ENCODE measurements at places on chromosomes 3 and 15.

- DNase-seq: no peak
Measured at GRCh38 chr15:49045751-49046219, 461 bp downstream of the SECISBP2L start.

DNA sequence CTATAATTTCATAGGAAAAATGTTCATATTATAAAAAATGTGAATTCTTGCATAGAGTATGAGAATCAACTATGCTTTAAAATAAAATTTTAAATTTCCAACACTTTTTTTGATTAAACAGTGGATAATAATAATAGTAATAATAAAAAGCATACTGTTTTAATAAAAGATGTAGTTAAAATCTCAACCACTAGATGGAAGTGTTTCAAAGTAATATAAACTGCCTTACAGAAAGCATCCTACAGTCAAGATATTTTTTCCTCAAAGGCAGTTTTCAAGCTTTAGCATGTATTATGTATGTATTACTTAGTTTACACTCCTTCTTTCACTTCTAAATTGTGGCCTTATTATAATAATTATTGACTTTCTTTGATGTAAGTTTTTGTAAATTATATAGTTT is 217.5 kb downstream of the CHL1 start:
- DNase-seq: no peak

DNA sequence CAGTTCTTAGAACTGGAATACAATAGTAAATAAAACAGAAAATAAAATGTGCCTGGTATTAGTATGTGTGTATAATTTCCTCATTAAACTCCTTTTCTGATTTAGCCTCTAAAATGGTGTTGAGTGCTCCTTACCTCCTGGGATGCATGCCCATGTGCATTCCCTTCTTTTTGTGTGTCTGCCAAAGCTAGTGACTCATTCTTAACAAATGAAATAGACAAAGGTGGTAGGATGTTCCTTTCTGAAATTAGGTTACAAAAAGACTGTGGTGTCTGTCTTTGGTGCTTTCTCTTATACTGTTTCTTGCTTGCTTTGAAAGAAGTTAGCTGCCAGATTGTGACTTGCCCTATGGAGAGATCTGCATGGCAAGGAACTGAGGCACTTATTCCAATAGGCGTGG is 623.7 kb downstream of the GRM7 start:
- no peak for DNase-seq

- DNase-seq: no peak
Measured at GRCh38 chr3:193846569-193846968, 253.6 kb downstream of the OPA1 start.

- DNase-seq: no peak
Measured at GRCh38 chr15:29376590-29376989, 107.0 kb upstream of the NSMCE3 start.

GRCh38 chr3:112302150-112302830 is 8.3 kb upstream of the SLC9C1 start:
- no peak for DNase-seq

DNA sequence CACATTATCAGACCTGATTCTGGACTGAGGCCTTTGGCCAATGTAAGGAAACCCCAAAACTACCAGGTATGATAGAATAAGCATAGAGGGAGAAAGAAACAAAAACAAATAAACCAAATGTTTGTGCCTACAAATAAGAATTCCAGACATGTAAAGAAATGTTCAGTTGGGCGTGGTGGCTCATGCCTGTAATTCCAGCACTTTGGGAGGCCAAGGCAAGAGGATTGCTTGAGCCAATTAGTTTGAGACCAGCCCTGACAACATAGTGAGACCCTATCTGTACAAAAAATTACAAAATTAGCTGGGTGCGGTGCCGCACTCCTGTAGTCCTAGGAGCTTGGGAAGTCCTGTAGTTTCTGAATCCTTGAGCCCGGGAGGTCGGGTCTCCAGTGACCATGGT is 13.0 kb downstream of the TMEM202 start:
- no peak for DNase-seq

DNA sequence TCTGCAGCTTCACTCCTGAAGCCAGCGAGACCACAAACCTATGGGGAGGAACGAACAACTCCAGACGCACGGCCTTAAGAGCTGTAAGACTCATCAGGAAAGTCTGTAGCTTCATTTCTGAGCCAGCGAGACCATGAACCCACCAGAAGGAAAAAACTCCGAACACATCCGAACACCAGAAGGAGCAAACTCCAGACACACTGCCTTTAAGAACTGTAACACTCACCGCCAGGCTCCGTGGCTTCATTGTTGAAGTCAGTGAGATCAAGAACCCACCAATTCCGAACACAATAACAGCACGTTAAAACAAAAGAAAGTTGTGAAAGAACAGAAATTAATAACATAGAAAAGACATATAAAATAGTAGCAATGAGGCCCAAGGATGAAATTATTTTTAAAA is 300.5 kb upstream of the MDFIC2 start:
- DNase-seq: no peak

GRCh38 chr3:64593350-64593749 is 94.5 kb downstream of the ADAMTS9 start:
- DNase-seq: no peak

DNA sequence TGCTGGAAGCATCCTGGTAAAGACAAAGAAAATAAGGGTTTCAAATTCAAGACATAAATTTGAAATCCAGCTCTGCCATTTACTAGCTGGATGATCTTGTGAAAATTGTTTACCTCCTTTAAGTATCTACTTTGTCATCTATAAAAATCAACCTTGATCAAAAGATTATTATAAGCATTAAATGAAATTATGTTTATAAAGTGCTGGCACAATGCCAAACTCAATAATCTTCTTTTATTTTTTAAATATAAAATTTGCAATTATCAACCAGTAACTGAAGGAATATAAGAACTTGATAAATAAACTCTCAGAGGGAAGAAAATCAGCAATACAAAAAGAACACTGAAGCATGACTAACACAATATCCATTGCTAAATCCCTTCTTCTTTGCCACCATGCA is 25.8 kb downstream of the C3orf33 start:
- DNase-seq: no peak

GRCh38 chr3:27720899-27721716 is 1.0 kb downstream of the EOMES start:
- no peak for DNase-seq

DNA sequence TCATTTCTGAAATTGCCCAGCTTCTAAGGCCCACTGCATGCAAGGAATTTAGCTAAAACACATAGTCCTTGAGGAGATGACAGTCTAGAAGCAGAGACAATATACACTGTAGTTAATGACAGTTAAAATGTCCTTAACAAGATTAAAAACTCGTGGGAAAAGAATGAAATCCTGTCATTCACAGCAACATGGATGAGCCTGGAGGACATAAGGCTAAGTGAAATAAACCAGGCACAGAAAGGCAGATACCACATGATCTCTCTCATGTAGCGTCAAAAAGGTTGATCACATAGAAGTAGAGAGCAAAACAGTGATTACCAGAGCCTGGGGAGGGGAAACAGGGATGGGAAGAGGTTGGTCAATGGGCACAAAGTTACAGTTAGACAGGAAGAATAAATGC is 36.3 kb upstream of the GOLGA8J start:
- DNase-seq: no peak

DNA sequence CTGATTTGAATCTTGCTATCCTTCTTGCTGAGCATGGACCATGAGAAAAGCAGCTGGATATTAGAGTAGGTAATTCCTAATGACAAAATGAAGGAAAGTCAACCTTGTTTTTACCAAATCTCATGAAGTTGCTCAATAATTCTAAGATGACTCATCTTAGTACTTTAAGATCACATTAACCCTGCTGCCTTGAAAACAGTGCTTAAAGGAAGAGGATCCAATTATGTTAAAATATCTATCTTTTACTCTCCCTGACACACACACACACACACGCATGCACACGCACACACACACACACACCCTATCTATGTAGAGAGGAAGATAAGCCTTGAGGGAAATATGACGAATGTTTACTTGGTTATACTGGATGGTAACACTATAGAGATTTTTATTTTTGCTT is 16.0 kb upstream of the MYO1E start:
- DNase-seq: no peak

- no peak for DNase-seq
Measured at GRCh38 chr3:71694358-71694999, 30.7 kb downstream of the EIF4E3 start.

GRCh38 chr3:107387555-107387954 is 10.3 kb downstream of the CCDC54 start:
- no peak for DNase-seq

GRCh38 chr3:193033226-193033780 is 115.6 kb upstream of the MB21D2 start:
- DNase-seq: no peak

- DNase-seq: no peak
Measured at GRCh38 chr15:62524848-62525247, 359.8 kb upstream of the C2CD4B start.

GRCh38 chr15:20645956-20646355 is 104.4 kb upstream of the GOLGA6L6 start:
- no peak for DNase-seq

DNA sequence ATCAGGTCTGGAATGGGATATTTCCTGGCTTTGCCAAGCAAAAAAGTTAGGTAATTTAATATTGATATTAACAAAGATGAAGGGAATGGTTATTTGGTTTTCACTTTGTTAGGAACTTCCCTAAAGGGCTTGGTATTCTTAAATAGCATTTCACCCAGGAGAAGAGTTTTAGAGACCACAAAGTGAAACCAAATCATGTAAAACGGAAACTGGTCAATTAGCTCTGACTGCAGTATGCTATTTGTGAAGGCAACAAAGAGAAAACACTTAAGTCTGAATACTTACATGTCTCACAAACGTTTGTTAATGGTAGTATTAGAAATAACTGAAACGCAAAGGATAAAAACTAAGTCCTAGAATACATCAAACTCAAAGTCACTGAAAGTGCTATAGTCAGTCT is 32.4 kb upstream of the SETMAR start:
- no peak for DNase-seq

DNA sequence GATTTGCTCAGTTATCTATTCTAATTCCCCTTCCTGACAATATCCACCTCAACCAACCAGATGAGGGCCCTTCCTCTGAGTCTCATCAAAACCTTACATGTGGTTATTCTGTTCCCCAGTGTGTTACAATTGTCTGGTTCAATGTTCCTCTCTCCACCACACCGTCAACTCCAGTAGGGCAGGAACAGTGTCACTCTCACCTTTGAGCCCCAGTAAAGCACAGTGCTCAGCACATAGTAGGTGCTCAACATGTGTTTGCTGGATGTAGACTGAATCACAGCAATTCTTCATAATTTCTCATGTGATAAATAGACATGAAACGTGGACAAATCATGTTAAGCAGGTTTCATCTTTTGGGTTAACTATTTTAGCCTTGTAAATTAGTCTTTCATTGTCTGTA is 103.0 kb upstream of the EIF1B start:
- no peak for DNase-seq

- DNase-seq: no peak
Measured at GRCh38 chr15:75208501-75209288, 7.0 kb downstream of the C15orf39 start.

- no peak for DNase-seq
Measured at GRCh38 chr15:69462030-69462492, 9.4 kb downstream of the RPLP1 start.

DNA sequence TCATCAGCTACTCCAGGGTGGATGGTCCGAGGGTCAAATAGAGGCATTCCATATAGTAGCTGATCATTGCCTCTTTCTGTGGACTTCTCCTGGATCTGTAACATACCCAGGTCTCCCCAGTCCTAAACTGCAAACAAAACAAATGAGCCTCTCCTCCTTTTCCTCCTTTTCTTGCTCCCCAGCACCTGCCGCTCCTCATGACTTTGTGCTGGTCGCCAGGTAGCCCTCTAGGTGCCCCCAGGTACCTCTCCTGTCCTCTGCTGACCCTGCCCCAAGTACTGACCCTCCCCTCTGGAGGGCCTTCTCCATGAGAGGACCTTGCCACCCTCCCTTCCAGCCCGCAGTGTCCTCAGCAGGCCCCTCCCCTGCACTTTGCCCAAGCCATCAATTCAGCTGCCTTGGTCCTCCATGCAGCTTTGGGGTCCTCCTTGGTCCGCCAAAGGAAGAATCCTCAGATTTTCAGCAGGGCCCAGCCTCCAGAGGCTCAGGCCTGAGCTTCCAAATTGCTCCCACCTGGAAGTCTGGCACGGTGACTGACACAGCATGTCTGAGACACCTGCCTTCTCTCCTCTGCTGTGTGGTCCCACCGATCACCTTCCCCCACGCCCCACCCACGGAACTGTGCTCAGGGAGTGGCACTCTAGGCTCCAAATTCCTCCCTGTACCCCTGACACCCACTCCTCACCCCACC is 111.0 kb downstream of the LRRK1 start:
- DNase-seq: no peak

DNA sequence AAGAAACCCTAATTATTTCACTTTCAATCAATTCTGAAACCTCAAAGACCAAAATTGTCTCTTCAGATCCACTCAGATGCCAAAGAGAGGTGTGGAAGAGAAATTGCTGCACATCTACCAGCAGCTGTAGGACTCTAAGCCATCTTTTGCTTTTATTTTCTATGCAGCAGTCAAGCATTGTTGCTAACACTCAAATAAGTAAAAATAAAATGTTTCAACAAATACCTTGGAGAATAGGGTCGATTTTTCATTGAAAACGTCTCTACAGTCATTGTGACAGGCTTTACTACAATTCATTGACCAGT is 66.4 kb upstream of the CFAP20DC start:
- no peak for DNase-seq

- no peak for DNase-seq
Measured at GRCh38 chr3:64716110-64716710, 28.4 kb upstream of the ADAMTS9 start.

- DNase-seq: no peak
Measured at GRCh38 chr3:126102530-126102951, 18.6 kb upstream of the SLC41A3 start.

GRCh38 chr3:102512734-102513504 is 78.1 kb downstream of the ZPLD1 start:
- no peak for DNase-seq

GRCh38 chr3:6989608-6990291 is 128.8 kb downstream of the GRM7 start:
- no peak for DNase-seq

GRCh38 chr3:8840556-8840955 is 71.1 kb upstream of the OXTR start:
- no peak for DNase-seq

DNA sequence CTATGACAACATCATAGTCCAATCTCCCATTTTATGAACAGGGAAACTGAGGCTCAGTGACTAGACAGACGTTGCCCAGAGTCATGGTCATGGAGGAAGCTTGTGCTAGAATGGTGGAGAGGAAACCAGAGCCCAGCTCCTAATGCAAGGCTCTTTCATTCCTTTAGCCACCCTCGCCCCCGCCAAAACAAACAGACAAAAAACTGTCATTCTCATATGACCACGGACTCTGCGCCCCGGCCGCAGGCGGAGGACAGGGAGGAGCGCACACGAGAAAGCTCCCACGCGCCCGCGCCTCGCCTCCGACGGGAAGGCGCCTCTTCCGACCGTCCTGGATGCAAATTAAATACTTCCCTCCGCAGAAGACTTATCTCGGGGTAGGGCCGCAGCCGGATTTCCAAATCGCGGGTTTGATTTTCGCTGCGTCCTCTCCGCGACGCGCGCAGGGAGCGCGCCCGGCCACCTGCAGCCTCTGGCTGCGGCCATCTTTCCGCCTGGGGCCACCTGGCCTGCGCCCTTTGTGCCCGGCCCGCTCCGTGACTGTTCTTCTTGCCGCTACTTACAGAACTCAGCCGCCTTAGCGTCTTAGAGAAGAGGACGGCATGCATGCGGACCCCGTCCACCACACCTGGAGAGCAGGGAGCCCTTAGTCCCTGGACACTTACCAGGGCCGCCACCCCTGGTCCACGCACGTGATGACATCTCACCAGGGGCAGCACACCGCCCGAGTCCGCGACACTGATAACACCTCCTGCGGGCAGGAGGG is 670 bp upstream of the ATP13A3 start:
- DNase-seq: no peak

All from smooth muscle cell of the brain vasculature (primary cell).